ENCODE measurements at places on chromosomes 12 and 14. TPM values are rescaled to one million over a fixed set of nuclear protein-coding genes. Genes with fewer than 3 reads are reported as not detected.

The NFE2 gene
- 0.30 TPM for total RNA-seq

The NOXRED1 gene
- 0.35 TPM for total RNA-seq

The CD163L1 gene
- total RNA-seq = 1.8 TPM

The RIMBP2 gene
- not detected for total RNA-seq

The SERPINA6 gene
- total RNA-seq = not detected

The RHOJ gene
- total RNA-seq = 63.6 TPM

The GLT8D2 gene
- 64.7 TPM for total RNA-seq

The FOXG1 gene
- not detected for total RNA-seq

The BTBD6 gene
- 35.3 TPM for total RNA-seq

The PIWIL1 gene
- not detected for total RNA-seq

The INHBC gene
- not detected for total RNA-seq

- peak overlapping the region; percentile 93 for H3K27ac ChIP-seq
- DNase-seq = no peak
- no peaks in the 10 kb centered on the region for H3K27me3 ChIP-seq
- H3K36me3 ChIP-seq = peaks cover 2% of the 10 kb centered on the region
Observed at GRCh38 chr14:75877884-75878283, 103.9 kb downstream of the TGFB3 start.

GRCh38 chr14:65075628-65076325 is 26.5 kb downstream of the MAX start:
- peaks cover 58% of the 10 kb centered on the region for H3K36me3 ChIP-seq
- H3K4me3 ChIP-seq = no peak overlapping the region
- H3K4me1 ChIP-seq = peaks cover 3% of the 10 kb centered on the region
- H3K27ac ChIP-seq = no peak overlapping the region
- no peaks in the 10 kb centered on the region for H3K27me3 ChIP-seq

DNA sequence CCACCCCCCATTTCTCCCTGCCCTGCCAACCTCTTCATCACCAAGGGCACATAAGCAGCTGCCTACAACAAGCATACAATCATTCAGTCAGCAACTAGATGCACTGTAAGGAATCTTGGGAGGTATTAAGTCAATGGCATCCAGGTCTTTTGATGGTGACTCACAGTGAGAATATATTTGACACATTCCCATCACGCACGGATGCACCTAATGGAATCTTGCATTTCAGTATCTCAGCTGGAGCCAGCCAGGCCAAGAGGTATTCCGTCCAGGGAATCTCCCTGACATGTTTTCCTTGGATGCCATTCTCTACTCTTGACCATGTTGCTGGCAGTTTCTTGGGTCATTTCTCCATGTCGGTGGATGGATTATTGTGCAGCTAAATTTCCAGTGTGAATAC is 73.9 kb upstream of the CAPRIN2 start:
- no peaks in the 10 kb centered on the region for H3K36me3 ChIP-seq
- H3K27ac ChIP-seq = no peak overlapping the region
- no peak overlapping the region for H3K4me3 ChIP-seq
- peaks cover 40% of the 10 kb centered on the region for H3K27me3 ChIP-seq
- no peaks in the 10 kb centered on the region for H3K4me1 ChIP-seq
- DNase-seq = peak; percentile 27

DNA sequence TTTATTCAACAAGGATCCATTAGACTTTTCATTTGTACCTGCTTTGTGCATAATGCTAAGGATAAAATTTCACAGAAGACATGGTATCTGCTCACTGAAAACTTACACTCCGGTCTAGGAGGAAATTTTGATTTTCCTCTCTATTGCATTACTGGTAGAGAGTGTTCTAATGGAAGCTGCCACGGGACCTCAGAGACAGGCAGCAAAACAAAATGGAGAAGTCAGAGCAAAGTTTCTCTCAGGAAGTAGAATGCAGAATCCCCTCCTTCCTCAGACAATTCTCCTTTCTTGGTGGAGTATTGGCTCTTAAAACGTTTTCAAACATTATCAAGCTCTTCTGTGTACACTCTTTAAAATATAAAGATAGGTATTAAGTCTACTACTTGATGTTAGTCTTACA is 12.3 kb downstream of the CLEC2B start:
- no peaks in the 10 kb centered on the region for H3K36me3 ChIP-seq
- no peaks in the 10 kb centered on the region for H3K4me1 ChIP-seq
- peaks cover 16% of the 10 kb centered on the region for H3K27me3 ChIP-seq

DNA sequence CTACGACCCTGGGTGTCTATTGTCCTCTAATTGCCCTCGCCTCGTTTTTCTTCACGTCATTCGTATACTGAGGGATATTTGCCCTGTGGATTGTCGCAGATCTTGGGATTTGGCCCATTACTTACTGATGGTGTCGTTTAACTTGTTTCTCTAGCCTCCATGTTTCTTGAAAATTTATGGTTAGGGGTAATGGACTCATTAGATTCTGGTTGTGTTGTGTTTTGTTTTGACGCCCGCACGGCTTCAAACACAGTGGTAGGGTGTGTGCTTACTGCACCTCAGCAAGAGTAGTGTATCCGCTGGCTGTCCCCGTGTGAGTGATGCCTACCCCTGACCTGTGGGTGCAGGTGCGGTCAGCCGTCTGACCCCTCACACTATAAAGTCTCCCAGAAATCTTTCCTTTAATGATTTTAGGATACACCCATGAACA is 874 bp upstream of the RNU6-8 start:
- H3K36me3 ChIP-seq = peaks cover 2% of the 10 kb centered on the region
- peak overlapping the region; percentile 99 for H3K27ac ChIP-seq
- no peak for DNase-seq
- H3K27me3 ChIP-seq = peaks cover 26% of the 10 kb centered on the region
- H3K4me3 ChIP-seq = peak overlapping the region; percentile 88

GRCh38 chr12:12228402-12228801 is 38.4 kb downstream of the LRP6 start:
- H3K4me1 ChIP-seq = peaks cover 17% of the 10 kb centered on the region
- peaks cover 6% of the 10 kb centered on the region for H3K36me3 ChIP-seq
- no peak for DNase-seq
- no peaks in the 10 kb centered on the region for H3K27me3 ChIP-seq
- no peak overlapping the region for H3K4me3 ChIP-seq

GRCh38 chr14:22848351-22849164 is 12.2 kb downstream of the MMP14 start:
- peaks cover 25% of the 10 kb centered on the region for H3K36me3 ChIP-seq
- H3K27me3 ChIP-seq = no peaks in the 10 kb centered on the region

DNA sequence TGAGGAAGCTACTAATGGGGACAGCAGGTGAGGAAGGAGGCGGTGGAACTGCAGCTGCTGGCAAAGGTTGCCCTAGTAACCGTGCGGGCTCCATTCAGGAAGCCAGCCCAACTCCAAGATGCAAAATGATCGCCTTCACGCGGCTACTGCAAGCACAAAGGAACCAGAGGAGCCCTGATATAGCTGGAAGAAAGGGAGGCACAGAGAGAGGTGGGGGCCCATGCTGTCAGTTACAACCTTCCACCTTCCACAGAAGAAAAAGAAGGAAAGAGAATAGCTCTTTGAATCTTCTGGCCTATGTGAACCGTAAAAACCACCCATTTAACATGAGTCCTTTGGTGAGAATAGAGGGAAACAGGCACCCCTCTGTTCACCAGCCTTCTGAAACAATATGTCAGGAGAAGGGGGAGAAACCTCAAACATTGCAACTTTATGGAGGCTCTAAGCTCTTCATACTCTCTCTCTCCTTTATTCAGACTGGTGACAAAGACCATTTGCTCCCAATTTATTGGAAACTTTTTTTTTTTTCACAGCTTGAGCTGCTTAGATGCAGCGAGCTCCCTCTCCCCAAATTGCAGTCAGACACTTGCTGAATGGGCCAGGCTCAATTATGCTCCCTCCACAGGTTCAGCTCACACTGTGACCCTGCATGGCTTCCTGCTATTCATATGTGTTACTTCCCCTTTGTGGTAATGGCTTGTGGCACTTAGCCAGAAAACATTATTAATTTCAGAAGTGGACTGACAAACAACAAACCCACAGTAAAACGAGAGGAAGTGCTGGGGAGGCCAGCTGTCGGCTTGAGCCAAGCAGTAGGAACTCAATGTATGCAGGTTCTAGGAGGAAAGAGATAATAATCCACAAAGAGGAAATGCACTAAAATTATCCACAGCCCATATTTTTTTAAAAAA is 6.2 kb downstream of the DUSP6 start:
- peaks cover 13% of the 10 kb centered on the region for H3K36me3 ChIP-seq
- DNase-seq = no peak
- H3K27me3 ChIP-seq = no peaks in the 10 kb centered on the region
- H3K27ac ChIP-seq = peak overlapping the region; percentile 87

DNA sequence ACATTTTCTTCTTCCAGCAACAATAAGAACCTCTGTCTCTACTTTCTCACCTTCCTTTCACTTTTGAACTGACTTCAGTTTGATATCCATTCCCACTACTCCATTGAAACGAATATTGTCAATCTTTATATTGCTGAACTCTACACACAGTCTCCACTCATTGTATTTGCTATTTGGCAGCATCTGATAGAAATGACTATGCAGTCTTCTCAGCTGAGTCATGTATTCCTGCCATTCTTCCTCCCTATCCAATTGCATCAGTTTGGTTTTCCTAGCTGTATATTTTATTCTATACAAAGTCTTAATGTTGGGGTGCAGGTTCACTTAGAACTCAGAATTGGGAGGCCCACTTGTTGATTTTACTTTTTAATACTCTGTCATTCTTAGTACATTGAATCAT is 107.5 kb upstream of the CPNE8 start:
- H3K27ac ChIP-seq = no peak overlapping the region
- H3K4me1 ChIP-seq = no peaks in the 10 kb centered on the region
- no peak overlapping the region for H3K4me3 ChIP-seq
- H3K27me3 ChIP-seq = no peaks in the 10 kb centered on the region
- DNase-seq = no peak

DNA sequence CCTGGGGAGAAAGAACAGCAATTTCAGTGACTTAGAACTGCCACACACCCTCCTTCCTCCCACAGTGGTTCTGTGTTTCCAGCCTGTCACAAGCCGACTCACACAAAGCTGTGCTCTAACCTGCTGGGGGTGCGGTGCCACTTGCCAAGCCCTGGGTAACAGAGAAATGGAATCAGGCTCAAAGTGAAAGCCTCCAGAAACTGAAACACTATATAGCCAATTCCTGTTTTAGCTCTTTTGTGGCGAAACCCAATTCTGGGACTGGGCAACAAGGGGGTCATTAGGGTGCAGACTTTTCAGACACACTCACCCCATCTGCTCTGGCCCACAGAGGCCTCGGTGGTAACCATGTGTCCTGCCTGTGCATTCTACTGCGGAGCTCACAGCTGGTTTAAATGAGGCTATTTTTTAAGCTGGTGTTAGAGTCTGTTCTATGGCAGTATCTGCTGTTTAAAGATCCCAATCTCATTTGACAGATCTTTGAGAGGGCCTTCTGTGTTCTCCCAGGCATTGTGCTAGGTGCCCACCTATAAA is 15.2 kb upstream of the ACTR6 start:
- H3K27ac ChIP-seq = no peak overlapping the region
- peaks cover 12% of the 10 kb centered on the region for H3K27me3 ChIP-seq
- no peaks in the 10 kb centered on the region for H3K36me3 ChIP-seq
- H3K4me1 ChIP-seq = no peaks in the 10 kb centered on the region
- DNase-seq = peak; percentile 25

GRCh38 chr12:88300931-88301330 is 158.8 kb downstream of the TMTC3 start:
- H3K27me3 ChIP-seq = no peaks in the 10 kb centered on the region
- H3K4me3 ChIP-seq = no peak overlapping the region
- H3K4me1 ChIP-seq = peaks cover 37% of the 10 kb centered on the region
- no peak overlapping the region for H3K27ac ChIP-seq

DNA sequence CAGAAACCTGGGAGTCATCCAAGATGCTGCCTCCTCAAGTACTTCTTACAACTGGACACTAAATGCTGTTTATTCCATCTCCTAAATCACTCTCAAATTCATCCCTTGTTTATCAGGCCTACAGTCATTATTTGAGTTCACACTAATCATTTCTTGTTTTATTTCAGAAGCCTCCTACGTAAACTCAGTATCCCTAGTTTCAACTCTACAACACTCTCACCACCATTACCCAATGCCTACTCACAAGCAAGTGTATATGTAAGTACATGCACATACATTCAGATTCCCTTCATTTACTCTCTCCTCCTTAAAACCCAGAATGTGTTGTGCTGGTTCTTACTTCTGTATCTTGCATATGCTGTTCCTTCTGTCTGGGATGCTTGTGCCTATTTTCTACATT is 43.0 kb downstream of the DDHD1 start:
- no peak for DNase-seq
- no peak overlapping the region for H3K27ac ChIP-seq
- peaks cover 2% of the 10 kb centered on the region for H3K4me1 ChIP-seq
- no peak overlapping the region for H3K4me3 ChIP-seq
- H3K36me3 ChIP-seq = peaks cover 5% of the 10 kb centered on the region

DNA sequence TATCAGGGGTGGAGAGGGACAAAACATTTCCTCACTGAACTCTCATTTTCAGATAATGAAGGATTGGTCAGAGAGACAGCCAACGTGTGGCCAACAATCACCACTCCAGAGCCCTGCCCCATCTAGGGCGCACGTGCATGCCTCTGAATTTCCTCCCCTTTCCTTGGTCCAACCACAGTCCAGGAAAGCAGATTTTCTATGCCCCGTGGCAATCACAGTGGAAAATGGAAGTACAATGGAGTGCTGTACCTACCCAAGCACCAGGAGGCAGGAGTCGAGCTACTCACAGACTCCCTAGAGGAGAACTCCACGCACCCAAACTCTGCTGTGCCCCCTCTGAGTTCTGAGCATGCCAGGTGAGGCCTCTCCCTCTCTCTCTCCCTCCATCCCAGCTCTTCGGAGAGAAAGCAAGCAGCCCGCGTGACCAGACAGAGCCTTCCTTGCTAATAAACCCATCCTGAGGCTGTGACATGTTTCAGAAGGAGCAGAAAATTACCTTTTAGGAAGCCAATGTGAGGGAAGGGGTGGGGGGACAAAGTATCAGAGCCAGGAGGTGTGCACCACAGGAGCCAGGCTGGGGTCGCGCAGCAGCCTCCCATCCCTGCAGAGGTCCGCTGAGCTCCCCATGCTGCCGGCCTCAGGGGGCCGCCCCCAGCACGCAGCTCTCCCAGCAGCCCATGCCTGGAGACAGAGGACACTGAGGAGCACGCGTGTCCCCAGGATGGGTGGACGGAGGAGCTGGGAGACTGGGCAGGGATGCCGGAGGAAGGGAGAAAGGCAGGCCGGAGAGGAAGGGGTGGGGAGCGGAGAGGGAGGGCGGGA is 73.4 kb downstream of the PITPNM2 start:
- no peaks in the 10 kb centered on the region for H3K36me3 ChIP-seq
- H3K4me3 ChIP-seq = no peak overlapping the region
- no peak overlapping the region for H3K27ac ChIP-seq
- no peaks in the 10 kb centered on the region for H3K27me3 ChIP-seq

GRCh38 chr14:65738339-65738738 is 325.8 kb downstream of the FUT8 start:
- H3K27ac ChIP-seq = no peak overlapping the region
- H3K4me1 ChIP-seq = no peaks in the 10 kb centered on the region
- H3K27me3 ChIP-seq = no peaks in the 10 kb centered on the region
- no peaks in the 10 kb centered on the region for H3K36me3 ChIP-seq
- no peak overlapping the region for H3K4me3 ChIP-seq

GRCh38 chr14:48943913-48944312 is 642.3 kb downstream of the RPS29 start:
- no peak overlapping the region for H3K27ac ChIP-seq
- DNase-seq = no peak
- no peaks in the 10 kb centered on the region for H3K4me1 ChIP-seq
- H3K36me3 ChIP-seq = no peaks in the 10 kb centered on the region
- H3K27me3 ChIP-seq = no peaks in the 10 kb centered on the region

- no peaks in the 10 kb centered on the region for H3K36me3 ChIP-seq
- no peak overlapping the region for H3K4me3 ChIP-seq
- peaks cover 3% of the 10 kb centered on the region for H3K27me3 ChIP-seq
- H3K27ac ChIP-seq = no peak overlapping the region
- H3K4me1 ChIP-seq = peaks cover 19% of the 10 kb centered on the region
Observed at GRCh38 chr12:12008232-12008850, 62.4 kb upstream of the BCL2L14 start.
